NCI-H2081 treated with DMSO at 0.1 percent for 48 hours (cell line): ENCODE measurements at places on chromosomes 6 and 20.
A peak's percentile ranks its signal among the peaks of the same experiment; 100 is the strongest.

DNA sequence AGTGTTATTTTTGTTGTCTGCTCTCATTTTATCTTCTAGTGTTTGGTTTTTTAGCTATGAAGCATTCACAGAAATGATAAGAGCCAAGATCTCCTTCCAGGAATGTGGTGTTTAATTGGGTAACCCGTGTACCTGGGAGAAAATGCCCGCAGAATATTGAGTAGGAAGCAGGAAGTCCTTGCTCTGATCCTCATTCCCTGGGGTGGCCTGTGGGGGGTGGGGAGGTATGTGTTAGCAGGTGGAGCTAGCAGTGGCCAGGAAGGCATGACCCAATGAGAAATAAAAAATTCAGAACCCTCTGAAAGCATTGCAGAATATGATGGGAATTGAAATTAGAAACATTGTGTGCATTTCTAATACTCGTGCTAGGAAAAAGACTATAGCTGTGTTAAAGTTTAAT lies 100.8 kb downstream of the DTD1 start:
- no peak for DNase-seq

- DNase-seq: no peak
Observed at GRCh38 chr6:169087443-169088041, 166.1 kb downstream of the THBS2 start.

DNA sequence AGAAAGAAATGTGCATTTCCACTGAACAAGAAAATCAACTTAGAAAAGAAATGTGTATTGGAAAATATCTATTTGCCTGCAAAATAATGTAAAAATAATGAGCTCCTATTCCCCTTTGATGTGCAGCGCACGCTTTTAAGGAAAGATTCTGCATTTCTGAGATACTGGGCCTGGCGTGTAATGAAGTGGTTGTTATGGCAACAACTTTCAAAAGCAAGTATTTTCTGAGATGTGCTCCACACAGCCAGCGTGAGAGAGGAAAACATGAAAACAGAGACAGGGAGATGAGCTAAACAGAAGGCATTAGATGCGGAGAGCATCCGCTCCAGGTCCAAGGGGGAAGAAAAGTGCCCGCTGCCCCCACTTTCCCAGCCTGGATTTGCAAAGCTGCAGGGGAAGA lies 39.1 kb upstream of the GTSF1L start:
- no peak for DNase-seq

DNA sequence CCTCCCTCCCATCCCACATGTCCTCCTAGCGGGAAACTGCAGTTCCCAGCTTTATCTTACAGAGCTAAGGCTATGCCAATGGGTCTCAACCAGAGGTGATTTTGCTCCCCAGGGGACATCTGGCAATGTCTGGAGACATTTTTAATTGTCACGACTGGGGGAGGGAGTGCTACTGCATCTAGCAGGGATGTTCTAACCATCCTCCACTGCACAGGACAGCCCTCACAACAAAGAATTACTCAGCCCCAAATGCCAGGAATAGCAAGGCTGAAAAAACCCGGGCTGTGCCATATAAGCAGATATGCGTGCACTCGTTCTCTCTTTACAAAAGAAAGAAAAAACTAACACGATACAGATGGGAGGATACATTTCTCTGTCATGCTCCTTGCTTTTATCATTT lies 8.5 kb downstream of the MRPS18A start:
- DNase-seq: no peak

DNA sequence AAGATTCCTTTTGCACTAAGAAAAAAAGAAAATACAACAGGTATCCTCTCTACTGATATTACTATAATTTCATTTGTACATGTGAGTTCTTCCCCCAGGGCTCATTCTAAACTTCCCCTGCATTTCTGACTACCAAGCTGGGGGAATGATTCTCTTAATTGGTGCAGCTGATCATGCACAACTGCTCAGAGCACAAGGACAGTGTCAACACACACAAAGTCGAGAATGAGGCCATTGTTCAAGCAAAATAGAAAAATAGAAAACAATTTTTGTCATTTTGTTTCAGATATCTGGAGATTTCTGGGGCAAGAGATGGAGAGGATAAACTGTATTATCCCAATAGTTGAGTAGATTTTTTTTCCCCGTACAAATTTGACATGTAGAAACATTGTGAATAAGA lies 236.3 kb downstream of the HAO1 start:
- no peak for DNase-seq

DNA sequence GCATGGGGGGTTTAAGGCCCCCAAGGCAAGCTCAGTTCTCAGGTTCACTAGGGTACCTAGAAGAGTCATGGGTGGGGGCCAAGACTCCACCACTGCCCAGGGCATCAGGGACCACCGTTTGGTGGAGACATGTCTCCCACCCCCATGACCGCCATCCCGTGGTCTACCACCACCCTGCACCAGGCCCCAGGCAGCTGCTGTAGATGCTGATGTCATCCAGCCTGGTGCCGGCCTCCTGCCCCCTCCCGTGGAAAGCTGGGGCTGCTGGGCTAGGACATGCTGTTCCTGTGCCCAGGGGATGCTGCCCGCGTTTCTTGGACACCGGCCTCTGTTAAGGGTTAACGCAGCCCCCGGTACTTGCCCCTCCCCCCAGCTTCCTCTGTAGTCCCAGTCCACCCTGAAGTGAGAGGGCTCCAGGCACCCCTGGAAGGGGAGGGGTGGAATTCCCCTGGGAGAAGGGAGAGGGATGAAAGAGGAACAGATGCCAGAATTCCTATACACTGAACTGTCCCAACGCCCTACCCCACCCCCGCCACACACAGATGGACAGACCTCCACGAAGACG lies 587 bp downstream of the IP6K3 start:
- DNase-seq: no peak

DNA sequence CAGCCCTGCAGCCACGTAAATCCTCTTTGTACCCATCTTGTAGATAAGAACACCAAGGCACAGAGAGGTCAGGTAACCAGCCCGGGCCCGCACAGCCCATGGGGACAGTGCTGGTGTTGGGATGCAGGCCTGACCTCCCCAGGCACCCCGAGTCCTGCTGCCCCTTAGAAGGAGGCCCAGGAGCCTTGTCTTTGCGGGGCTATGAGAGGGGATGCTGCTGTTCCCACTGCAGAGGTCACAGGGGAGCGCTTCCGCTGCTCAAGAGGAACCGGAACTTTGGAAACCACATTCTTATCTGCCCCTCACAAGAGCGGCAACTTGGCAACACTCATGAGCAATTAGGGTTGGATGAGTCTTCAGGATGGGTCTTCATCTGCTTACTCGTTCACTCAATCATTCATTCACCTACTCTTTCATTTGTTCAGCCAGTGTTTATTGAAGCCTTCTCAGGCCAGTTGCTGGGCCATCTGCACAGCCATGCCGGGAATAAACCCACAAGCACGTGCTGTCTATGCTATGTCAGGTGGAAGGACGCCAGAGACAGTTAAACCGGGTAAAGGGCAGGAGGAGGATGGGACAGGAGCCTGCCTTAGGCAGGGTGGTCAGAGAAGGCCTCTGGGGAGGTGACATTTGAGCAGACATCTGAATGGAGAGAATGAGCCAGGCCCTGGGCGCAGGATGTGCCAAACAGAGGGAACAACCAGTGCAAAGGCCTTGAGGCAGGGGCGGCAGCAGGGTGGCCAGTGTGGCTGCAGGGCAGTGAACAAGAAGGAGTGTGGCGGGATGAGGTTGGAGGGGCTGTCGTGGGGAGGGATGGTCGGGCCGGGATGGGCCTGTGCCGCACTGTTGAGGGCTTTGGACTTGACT lies 60.8 kb downstream of the RBM38 start:
- no peak for DNase-seq

DNA sequence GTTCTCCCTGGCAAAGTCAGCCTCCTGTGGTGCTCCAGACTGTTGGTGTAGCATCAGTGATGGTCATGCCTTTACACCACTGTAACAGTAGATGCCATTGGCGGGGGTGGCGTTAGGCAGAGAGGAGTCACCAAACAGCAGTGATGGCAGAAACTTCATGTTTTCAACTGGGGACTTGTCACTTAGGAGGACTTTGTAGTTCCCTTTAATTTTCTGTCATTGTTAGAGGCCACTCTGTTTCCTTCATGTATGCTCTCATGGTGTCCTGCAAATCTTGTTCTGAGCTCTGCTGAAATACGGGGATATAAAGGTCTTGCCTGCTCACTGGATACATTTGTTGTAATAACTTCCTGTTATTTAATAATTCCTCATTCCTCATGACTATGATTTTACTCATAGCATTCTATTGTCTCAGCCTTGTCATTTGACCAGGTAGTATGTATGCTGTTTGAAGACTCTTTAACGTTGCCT lies 4.6 kb downstream of the MAP3K4 start:
- no peak for DNase-seq

GRCh38 chr20:62728028-62728780 lies 19.6 kb downstream of the NTSR1 start:
- no peak for DNase-seq

- no peak for DNase-seq
Observed at GRCh38 chr6:108807928-108808327, 40.3 kb upstream of the ARMC2 start.

DNA sequence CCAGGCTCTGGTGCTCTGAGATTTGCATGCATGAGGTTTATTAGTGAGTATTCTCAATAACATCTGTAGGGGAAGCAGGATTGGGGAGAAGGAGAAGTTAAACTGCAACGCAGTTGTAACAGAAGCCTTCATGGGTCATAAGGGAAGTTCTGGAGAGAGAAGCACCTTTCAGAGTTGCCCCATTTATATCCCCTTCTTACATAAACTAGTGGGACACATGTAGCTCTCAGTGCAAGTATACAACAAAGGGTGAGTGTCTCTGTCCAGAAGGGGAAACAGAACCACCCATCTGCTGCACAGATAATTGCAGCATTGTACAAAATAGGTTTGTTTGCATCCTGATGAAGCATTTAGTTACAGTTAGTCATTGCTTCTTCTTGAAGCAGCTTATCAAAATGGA lies 4.3 kb upstream of the ADGB start:
- DNase-seq: no peak

- DNase-seq: no peak
Observed at GRCh38 chr20:44833437-44833836, 23.1 kb upstream of the RIMS4 start.

DNA sequence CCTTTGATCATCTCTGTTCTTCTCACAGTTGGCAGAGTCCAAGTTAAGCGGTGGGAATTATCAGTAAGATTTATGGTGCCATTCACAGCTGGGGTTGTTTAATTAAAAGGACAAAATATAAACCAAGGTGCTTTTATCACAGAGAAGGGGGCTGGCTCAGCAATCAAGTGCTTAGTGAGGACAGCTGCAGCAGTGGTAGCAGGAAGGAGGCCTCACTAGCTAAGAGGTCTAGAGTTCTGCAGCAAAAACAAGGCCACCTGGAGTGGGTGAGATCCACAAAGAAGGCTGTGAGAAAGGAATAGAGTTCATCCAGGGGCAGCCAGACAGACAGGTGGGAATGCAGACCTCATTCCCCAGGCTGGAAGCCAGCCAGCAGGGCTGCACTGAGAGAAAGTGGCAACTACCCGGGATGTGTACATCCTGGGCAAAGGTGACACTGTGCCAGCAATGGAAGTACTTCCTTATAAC lies 37.1 kb downstream of the PIGU start:
- peak; percentile 86 for DNase-seq

- DNase-seq: no peak
Observed at GRCh38 chr20:7728338-7728737, 211.9 kb downstream of the HAO1 start.

DNA sequence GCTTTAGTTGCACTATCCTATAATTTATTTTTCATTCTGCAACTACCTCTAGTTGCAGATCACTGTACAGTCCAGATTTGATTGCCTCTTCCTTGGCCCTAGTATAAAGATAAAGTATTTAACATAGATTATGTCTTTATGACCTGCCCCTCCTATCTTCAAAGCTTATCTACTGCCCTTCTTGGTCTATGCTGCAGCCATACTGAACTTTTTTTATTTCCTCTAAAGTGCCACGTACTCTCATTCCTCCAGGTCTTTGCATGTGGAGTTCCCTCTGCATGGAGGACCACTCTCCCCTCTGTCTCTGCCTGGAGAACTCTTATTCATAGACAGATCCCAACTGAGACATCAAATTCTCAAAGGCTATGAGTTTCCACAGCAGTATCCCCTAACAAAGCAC lies 168.0 kb downstream of the PTPRK start:
- no peak for DNase-seq

GRCh38 chr20:23309781-23310180 lies 40.8 kb upstream of the NXT1 start:
- no peak for DNase-seq

GRCh38 chr6:26087284-26088115 lies at the start of gene HFE:
Gene HFE (plus strand): TSS chr6:26087429. CDS start chr6:26087441, 12 bp downstream.
- DNase-seq: no peak

- no peak for DNase-seq
Observed at GRCh38 chr20:4805663-4806449, 84.1 kb downstream of the PRND start.

DNA sequence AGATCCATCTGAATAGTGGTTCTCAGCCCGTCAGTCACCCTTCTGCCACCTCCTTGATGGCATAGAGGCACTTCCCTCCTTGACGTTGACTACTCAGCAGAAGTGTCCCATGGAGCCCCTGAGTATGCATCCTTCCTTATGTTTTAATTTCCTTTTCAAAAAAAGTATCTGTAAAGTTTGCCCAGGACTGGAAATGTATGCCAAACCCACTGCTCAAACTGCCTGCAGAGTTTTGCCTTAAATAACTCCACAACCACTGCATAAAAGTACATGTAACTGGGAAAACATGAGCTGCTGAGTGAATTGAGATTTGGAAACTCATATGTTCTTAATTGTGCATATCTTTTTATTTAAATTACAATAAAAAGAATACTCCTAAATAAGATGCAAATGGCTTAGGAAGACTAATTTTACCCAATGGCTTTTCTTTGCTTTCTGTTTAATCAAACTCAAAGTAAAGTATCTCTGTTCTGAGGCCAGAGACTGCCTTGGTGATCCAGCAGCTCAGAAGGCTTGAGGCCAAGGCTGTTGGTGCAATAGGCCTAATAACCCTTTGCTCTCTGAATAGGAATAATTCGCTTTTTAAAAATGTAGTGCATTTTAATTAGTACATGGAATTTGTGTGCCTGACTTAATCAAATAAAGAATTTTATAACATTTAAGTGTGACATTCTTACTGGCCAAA lies 90.4 kb downstream of the FNDC1 start:
- no peak for DNase-seq

DNA sequence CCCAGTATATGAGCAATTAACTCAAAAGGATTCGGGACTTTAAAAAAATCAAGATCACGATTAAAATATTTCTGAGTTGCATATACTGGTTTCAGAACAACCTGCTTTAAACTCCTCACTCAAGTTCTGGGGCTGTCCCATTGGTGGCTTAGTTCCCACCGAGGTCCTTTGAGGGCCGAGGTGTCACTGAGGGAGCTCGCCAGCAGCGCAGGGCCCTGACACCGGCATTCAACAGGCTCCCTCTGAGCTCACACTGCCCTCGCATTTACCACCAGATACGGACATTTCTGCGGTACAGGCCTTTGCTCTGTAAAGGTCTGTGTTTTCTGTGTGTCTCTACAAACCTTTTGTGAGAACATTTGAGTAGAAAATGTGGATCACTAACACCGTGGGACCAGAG lies 24.4 kb upstream of the BNIP5 start:
- no peak for DNase-seq

DNA sequence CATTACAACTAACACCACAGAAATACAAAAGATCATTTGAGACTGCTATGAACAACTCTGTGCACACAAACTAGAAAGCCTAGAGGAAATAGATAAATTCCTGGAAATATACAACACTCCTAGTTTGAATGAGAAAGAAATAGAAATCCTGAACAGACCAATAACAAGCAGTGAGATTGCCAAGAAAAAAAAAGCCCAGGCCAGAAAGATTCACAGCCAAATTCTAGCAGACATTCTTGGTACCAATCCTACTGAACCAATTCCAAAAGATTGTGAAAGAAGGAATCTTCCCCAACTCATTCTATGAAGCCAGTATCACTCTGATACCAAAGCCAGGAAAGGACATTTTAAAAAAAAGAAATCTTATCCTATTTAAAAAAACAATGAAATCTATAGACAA lies 7.0 kb upstream of the CDK19 start:
- DNase-seq: no peak
